Right atrium auricular region (tissue), 2 donors: ENCODE measurements at places on chromosomes 3 and 15. TPM values are rescaled to one million over a fixed set of nuclear protein-coding genes. Genes with fewer than 3 reads are reported as not detected.

HEG1 gene
- 202 TPM for total RNA-seq

MOBP gene
- not detected for total RNA-seq

TGM5 gene
- not detected for total RNA-seq

DNA sequence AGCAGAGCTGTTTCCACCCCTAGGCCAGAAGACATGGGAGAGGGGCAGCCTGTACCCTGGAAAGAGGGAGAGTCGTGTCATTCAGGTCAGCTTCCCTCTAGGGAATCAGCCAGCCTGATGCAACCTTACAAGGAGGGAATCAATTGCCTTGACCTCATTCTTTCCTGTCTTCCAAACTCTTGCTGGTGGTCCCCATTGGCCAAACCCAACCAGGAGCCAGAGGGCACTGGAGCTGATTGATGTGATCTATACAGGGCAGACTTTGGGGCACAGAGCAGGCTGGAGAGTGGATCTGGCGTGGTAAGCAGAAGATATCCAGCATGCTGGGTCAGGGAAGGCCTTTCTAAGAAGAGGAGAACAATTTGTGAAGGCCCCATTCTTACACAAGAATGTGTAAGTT is 19.1 kb upstream of the MAGEF1 start:
- DNase-seq: peak; percentile 47
- H3K27me3 ChIP-seq: no peaks in the 10 kb centered on the region
- no peak overlapping the region for H3K4me3 ChIP-seq
- no peaks in the 10 kb centered on the region for H3K4me1 ChIP-seq
- H3K27ac ChIP-seq: no peak overlapping the region

DNA sequence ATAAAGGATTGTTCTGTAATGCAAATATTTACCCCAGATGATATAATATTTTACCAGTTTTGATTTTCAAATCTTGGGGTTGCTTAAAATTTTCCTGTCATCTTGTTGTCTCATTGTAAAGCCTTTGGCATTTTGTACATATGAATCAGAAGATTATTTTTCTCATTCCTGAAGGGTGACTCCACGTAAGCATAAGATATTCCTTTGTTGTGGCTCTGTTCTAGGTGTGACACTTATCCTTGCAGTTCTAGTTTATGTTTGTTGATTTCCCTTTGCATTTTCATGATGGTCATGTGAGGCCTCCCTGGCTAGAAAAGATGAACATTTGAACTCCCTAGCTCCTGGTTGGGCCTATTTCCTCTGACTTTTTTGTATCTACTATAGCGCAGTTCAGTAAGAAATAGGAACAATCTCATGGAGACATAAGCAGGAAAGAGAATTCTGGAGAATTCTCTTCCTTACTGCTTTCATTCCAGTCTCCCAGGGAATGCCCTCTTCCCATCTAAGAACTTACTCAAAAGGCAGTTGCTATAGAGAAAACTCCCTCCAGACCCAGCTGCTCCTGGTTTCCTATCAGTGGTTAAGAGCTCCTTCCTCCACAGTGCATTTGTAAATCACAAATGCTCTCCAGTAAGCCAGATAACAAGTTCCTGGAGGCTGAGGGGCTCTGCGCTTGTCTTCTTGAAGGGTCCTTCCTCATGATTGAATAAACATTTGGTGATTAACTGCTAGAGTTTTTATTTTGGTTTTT is 124.7 kb downstream of the WNT5A start:
- no peaks in the 10 kb centered on the region for H3K27me3 ChIP-seq
- no peaks in the 10 kb centered on the region for H3K36me3 ChIP-seq
- H3K4me3 ChIP-seq: no peak overlapping the region

COL7A1 gene
- total RNA-seq: 2.6 TPM

ZBBX gene
- total RNA-seq: not detected

DNA sequence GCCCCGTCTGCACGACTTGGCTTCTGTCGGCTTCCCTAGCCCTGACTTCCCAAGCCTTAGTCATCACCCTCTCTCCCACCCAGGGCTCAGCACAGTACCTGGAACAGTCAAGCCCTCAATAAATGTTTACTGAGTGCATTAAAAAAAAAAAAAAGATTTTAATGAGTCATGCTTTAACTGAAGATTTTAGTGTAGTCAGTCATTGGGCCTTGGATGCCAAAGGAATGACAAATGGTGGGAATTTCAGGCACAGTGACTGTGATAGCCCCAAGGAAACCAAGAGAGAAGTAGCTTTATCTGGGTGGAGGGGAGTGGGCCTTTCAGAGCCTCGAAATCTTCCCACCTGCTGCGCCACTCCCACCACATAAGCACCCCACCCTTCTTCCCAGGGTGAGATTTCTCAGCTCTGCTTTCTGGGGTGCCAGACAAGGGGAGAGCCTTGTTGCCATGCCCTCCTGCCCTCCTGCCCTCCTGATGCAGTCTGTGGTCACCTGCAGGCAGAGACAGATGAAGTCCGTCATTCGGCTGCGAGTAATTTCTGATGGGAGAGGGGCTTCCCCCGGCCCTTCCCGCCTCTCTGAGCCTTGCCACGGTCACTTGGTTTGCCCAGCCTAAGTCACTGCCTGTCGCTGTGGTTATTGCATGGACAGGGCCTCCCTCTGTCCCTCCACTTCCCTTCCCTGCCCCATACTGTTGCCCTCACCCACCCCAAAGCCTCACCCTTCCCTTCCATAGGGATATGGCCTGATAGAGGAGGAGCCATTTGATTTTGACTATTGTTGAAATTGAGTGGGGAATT is 41.8 kb downstream of the SMAD3 start:
- peak; percentile 84 for DNase-seq
- no peaks in the 10 kb centered on the region for H3K36me3 ChIP-seq
- H3K27me3 ChIP-seq: no peaks in the 10 kb centered on the region
- peaks cover 86% of the 10 kb centered on the region for H3K4me1 ChIP-seq

GRCh38 chr15:81491414-81492096 is 117.5 kb upstream of the TMC3 start:
- no peaks in the 10 kb centered on the region for H3K36me3 ChIP-seq
- DNase-seq: no peak
- H3K27me3 ChIP-seq: no peaks in the 10 kb centered on the region
- H3K4me1 ChIP-seq: no peaks in the 10 kb centered on the region

GRCh38 chr3:127106456-127106855 is 86.5 kb upstream of the PRR23E start:
- no peaks in the 10 kb centered on the region for H3K4me1 ChIP-seq
- no peak for DNase-seq
- H3K36me3 ChIP-seq: no peaks in the 10 kb centered on the region
- H3K27me3 ChIP-seq: no peaks in the 10 kb centered on the region
- H3K27ac ChIP-seq: no peak overlapping the region
- no peak overlapping the region for H3K4me3 ChIP-seq

GRCh38 chr15:89130201-89130600 is 41.9 kb downstream of the ABHD2 start:
- H3K27me3 ChIP-seq: no peaks in the 10 kb centered on the region
- peaks cover 77% of the 10 kb centered on the region for H3K4me1 ChIP-seq
- no peak overlapping the region for H3K4me3 ChIP-seq
- no peak for DNase-seq
- peak overlapping the region; percentile 79 for H3K27ac ChIP-seq

LNP1 gene
- total RNA-seq: 5.4 TPM

GRCh38 chr3:181705086-181705480 is 6.6 kb upstream of the SOX2 start:
- no peaks in the 10 kb centered on the region for H3K36me3 ChIP-seq
- no peak overlapping the region for H3K4me3 ChIP-seq
- H3K27ac ChIP-seq: no peak overlapping the region
- H3K27me3 ChIP-seq: peaks cover 46% of the 10 kb centered on the region
- peaks cover 5% of the 10 kb centered on the region for H3K4me1 ChIP-seq

DNA sequence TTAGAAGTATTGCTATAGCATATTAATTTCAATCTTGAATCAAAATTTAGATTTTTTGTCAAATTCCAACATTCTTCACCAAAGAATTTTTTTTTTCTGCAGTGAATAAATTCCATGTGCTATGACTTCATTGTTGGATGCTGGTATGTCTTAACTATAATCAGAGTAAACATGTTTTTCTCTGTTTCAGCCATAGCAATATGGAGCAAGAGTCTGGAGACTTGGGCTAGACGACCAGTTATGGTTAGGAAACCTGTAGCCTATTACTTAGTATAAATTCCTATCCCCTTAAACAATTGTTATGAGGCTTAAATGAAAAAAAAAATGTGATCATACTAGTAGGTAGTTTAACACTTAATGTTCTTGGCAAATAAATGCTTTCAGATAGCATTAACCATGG is 431.9 kb upstream of the FRG2C start:
- H3K27ac ChIP-seq: no peak overlapping the region
- no peaks in the 10 kb centered on the region for H3K27me3 ChIP-seq
- no peaks in the 10 kb centered on the region for H3K36me3 ChIP-seq
- no peak for DNase-seq
- H3K4me3 ChIP-seq: no peak overlapping the region

GRCh38 chr3:172279974-172280373 is 168.3 kb downstream of the GHSR start:
- no peak for DNase-seq
- no peak overlapping the region for H3K27ac ChIP-seq
- no peaks in the 10 kb centered on the region for H3K36me3 ChIP-seq
- no peak overlapping the region for H3K4me3 ChIP-seq
- H3K4me1 ChIP-seq: peaks cover 65% of the 10 kb centered on the region
- H3K27me3 ChIP-seq: no peaks in the 10 kb centered on the region

DNA sequence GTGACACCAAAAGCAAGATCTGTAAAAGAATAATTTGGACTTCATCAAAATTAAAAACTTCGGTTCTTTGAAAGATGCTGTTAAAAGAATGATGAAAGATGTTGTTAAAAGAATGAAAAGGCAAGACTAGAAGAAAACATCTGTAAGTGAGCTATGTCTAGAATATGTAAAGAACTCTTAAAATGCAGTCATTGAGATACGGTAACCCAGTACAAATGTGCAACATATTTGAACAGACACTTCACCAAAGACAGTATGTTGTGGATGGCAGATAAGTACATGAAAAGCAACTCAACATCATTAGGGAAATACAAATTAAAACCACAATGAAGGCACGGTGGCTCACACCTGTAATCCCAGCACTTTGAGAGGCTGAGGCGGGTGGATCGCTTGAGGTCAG is 139.5 kb downstream of the LRIG1 start:
- H3K36me3 ChIP-seq: no peaks in the 10 kb centered on the region
- H3K27me3 ChIP-seq: no peaks in the 10 kb centered on the region
- no peak overlapping the region for H3K27ac ChIP-seq
- H3K4me3 ChIP-seq: no peak overlapping the region
- no peaks in the 10 kb centered on the region for H3K4me1 ChIP-seq

SKOR1 gene
- not detected for total RNA-seq

RASGRF1 gene
- total RNA-seq: 1.0 TPM

GRCh38 chr15:94844538-94845389 is 613.4 kb downstream of the MCTP2 start:
- peak overlapping the region; percentile 43 for H3K4me3 ChIP-seq
- H3K27me3 ChIP-seq: no peaks in the 10 kb centered on the region
- DNase-seq: peak; percentile 64

TMF1 gene
- 15.6 TPM for total RNA-seq

DNA sequence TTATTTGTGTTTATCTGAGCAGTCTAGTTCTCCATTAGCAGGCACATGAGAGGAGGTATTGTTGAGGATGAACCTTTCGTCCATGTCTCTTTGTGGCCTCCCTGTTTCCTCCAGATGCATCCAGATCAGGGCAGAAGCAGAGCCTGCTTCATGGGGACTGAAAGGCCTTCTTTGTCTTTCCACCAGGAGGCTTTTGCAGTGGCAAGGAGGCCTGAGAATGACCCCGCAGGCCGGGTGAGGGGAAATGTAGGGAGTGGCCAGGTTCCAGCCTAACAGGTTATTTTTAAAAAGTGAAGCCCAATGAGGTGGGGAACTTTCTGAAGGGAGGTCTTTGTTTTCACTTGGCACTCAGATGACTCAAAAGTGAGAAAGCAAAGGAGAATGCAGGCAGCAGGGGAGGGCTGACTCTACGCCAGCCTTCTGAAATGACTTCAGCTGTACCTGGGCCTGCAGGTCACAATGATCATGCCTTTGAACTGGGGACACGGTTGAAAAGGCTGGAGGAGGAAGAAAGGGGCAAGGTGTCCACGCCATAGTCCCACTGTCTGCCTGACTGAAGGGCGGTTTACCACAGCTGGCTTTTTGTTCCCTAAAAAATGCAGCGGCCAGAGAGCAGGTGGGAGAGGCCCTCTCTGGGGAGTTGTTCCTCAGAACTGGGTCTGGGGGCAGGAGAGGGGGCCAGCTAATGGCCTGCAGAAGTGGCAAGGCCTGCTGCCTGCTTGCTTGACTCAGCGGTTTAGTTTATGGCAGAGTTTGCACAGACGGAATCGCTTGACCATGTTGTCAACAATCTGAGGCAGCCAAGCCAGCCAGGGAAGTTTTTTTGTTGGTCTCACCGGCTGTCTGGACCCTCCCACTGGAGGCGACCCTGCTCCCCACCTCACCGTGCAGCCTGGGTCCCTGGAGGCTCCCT is 28.7 kb downstream of the CMTM7 start:
- H3K36me3 ChIP-seq: no peaks in the 10 kb centered on the region
- no peak overlapping the region for H3K4me3 ChIP-seq
- H3K27me3 ChIP-seq: no peaks in the 10 kb centered on the region
- DNase-seq: peak; percentile 57

DNA sequence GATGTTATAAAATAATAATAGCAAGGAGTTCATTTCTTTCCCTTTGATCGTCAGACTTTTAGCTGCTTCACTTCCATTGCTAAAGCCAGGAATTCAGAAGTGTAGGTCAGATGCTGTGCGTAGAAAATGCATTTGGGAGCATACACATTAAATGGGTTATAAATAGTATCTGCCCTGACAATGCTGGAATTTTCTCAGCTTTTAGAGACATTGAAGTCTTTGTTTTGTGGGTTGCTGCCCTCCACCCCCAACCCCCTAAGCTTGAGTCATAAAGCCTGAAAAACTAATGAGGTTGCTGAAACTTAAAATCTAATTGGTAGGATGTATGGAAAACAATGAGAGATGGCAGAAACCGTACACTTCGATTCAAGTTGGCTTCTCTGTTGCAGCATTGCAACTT is 81.9 kb downstream of the MITF start:
- H3K4me1 ChIP-seq: peaks cover 57% of the 10 kb centered on the region
- no peaks in the 10 kb centered on the region for H3K27me3 ChIP-seq
- no peaks in the 10 kb centered on the region for H3K36me3 ChIP-seq
- H3K27ac ChIP-seq: no peak overlapping the region
- no peak for DNase-seq
- no peak overlapping the region for H3K4me3 ChIP-seq

CLDN16 gene
- total RNA-seq: 0.16 TPM

DNA sequence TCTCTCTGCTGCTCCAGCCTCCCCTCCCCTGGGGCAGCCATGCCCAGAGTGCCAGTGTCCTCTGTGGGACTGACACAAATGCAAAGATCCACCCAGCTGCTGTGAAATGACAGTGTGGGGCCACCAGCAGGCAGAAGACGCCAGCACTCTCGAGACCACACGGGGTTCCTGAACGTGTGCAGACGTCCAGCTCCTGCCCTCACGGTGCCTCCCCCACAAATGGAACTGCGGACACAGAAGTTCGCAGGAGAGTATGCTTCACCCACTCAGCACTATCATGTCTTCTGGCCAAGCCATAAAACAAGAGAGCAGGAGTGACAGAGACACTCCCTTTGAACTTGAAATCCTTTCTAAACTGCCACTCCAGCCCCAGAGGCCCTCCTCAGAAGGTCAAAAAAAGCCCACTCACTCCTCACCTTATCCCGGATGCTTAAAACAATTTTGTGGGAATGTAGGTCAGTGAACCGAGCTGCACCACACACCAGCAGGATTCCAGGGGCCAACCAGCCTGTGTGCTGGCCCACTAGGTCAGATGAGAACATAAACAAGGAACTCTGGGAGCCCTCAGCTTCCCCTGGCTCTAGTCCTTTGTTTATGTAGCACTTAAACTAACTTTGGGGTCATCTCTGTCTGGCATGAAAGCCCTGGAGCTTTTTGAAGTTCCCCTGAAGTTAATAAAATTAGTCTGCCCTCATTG is 112.6 kb downstream of the DNAJB8 start:
- DNase-seq: no peak
- no peaks in the 10 kb centered on the region for H3K4me1 ChIP-seq
- no peak overlapping the region for H3K27ac ChIP-seq
- H3K4me3 ChIP-seq: no peak overlapping the region
- peaks cover 7% of the 10 kb centered on the region for H3K36me3 ChIP-seq
- no peaks in the 10 kb centered on the region for H3K27me3 ChIP-seq
